ENCODE measurements at places on chromosomes 11 and 22.

DNA sequence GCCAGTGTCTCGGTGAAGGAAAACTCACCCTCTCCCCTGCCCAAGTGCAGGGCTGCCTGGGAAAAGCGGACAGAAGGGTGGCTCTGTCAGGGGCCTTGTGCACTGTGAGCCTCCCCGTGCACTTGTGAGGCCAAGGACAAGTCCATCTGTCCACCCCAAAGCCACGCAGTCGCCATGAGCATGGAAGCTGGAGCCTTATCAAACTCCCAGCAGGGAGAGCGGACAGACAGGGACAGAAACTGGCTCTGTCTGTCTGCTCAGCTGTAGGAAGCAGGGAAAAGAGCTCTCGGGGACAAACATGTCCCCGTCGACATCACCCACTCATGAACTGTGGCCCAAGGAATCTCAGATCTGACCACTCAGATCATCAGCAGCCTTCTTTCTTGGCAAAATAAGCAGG is 1385.4 kb downstream of the TBC1D22A start:
- no peak for DNase-seq

- DNase-seq: no peak
Measured at GRCh38 chr11:57779276-57779675, 17.7 kb downstream of the CTNND1 start.

GRCh38 chr22:23113067-23113846 is 28.5 kb downstream of the RSPH14 start:
- no peak for DNase-seq

- DNase-seq: no peak
Measured at GRCh38 chr11:113384551-113384950, 3.0 kb upstream of the ANKK1 start.

- no peak for DNase-seq
Measured at GRCh38 chr11:24896118-24896835, 399.4 kb downstream of the LUZP2 start.

GRCh38 chr11:118917481-118918127 is 8.1 kb downstream of the BCL9L start:
- peak; percentile 65 for DNase-seq

DNA sequence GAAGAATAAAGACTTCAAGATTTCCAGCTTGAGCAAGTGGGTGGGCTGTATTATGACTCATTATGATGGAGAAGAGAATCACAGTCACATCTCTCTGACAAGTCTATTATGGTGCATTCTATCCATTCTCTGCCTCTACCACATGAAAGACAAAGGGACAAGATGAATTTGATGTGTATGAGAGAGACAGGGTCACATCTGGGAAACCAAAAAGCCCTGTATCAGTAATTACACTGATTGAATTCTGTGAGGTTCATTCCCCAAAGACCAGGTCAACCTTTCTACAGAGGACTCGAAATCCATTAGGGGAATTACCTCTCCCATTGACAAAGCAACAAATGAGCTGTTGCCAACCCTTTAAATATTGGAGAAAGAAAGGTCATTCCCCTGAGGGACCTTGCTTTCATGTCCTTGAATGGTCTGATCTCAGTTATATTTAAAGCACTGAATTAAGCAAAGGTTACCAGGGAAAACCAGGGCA is 109.6 kb downstream of the USP35 start:
- no peak for DNase-seq

- DNase-seq: no peak
Measured at GRCh38 chr11:61751384-61751783, 1.1 kb upstream of the MYRF start.

- peak; percentile 58 for DNase-seq
Measured at GRCh38 chr11:122863704-122864326, 18.7 kb upstream of the JHY start.

- DNase-seq: no peak
Measured at GRCh38 chr11:134196756-134197155, 27.0 kb downstream of the NCAPD3 start.

GRCh38 chr11:123904932-123905331 is 3.0 kb downstream of the OR8D4 start:
- no peak for DNase-seq

GRCh38 chr11:30107899-30108298 is 91.1 kb upstream of the KCNA4 start:
- DNase-seq: no peak

GRCh38 chr22:41787331-41787730 is 13.1 kb upstream of the CCDC134 start:
- no peak for DNase-seq

DNA sequence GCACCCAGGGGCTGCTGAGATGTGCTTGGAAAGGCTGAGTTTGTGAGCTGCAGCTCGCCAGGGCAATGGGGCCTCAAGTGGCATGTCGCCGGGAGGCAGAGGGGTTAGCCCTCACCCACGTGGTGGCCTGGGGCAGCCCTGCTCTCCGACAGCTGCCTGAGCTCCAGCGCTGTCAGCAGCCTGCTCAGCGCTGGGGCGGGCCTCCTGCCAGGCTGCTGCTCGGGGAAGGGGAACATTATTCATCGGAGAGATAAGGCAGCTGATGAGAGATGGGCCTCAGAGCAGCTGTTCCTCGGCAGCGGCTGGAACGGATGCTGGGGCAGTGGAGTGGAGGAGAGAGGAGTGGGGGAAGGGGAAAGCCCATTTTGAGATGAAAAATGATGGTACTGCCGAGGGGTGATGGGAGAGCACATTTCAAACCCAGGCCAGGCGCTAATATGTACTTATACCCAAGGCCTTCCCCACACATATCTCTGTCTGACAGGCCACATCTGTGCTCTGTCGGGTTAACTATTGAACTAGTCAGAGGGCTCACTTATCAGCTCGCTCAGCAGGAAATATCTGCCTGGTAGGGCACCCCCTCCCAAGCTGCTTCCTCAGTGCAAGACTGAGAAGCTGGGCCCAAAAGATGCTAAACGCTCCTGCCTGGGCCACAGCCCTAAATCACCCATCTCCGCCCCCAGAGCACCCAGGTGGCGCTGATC is 79.5 kb downstream of the TIMP3 start:
- DNase-seq: no peak

DNA sequence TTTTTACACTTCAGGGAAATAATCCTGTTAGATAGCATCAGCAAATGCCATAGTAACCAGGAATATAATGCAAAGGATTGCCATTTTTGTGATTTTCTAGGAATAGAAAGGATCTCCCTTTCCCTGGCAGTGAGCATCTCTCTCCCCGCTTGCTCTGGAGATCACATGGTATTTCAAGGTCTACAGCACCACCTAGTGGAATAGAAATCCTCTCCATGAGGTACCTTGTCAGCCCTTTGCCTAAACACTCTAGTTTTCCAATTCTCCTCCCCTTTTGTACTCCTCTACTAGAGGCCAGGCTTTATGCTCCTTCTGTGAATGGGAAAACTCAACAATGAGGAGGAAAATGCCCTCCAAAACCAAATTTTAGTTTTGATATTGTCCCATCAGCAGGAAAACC is 78.4 kb downstream of the XRRA1 start:
- peak; percentile 60 for DNase-seq

Measured in AML-193 (cell line).